ENCODE measurements at places on chromosomes 13 and 19. TPM values are rescaled to one million over a fixed set of nuclear protein-coding genes. Genes with fewer than 3 reads are reported as not detected.

ZNF415 gene
- 1.0 TPM for total RNA-seq

GRCh38 chr13:107851670-107852069 lies 363.7 kb downstream of the LIG4 start:
- DNase-seq = no peak

GRCh38 chr19:56699552-56699951 lies 28.0 kb upstream of the ZNF835 start:
- no peak for DNase-seq

- peak; percentile 69 for DNase-seq
Observed at GRCh38 chr19:36488846-36489117, 579 bp downstream of the ZNF566 start.

- DNase-seq = no peak
Observed at GRCh38 chr19:8512115-8512967, 1.6 kb downstream of the ZNF414 start.

NMRK2 gene
- total RNA-seq = not detected

FRY gene
- 7.3 TPM for total RNA-seq

GRCh38 chr19:27906081-27906480 lies 1306.9 kb downstream of the UQCRFS1 start:
- DNase-seq = no peak

CEACAM4 gene
- total RNA-seq = not detected

MCF2L gene
- total RNA-seq = 6.5 TPM

SLAIN1 gene
- 18.0 TPM for total RNA-seq

CYP4F8 gene
- total RNA-seq = not detected

SHD gene
- total RNA-seq = not detected

DNA sequence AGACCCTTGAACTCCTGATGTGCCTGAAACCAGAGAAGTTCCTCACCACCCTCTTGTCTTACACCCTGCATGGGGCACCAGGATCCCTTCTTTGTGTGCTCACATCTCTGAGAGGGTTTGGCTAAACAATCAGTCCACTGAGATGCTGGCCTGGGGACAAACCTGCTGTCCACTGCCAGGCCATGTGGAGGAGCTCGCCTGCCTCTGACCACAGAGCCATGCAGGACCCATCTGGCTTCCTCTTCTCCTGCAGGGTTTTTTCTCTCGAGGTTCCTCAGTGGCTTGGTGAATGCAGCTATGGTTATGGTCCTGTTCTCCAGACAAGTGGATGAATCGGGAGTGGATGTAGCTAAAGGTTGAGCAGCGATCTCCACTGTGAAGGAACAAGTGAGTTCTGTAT lies 49.1 kb upstream of the MEDAG start:
- no peak for DNase-seq

BRCA2 gene
- 21.3 TPM for total RNA-seq

DNA sequence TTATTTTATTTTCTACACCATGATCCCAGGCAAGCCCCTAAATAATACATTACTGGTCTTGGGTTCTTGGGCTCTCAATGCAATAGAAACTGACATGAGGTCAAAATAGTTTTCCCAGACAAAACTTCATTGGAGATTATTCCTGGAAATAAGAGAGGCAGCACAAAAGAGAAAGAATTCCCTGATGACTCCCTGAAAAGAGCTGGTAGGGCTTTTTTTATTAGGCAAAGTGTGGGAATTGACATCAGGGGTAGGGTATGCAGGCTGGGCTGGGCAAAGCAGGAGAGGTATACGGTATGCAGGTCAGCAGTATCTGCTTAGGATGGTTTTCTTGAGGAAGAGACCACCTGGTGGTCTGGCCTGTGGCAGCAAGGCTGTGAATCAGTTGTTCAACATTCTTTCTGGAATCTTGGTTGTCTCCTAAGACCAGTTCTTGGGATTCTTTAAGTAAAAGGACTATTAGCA lies 9.3 kb upstream of the IGFL3 start:
- no peak for DNase-seq

GRCh38 chr13:97353927-97354675 lies 79.9 kb upstream of the RAP2A start:
- no peak for DNase-seq

ZNF175 gene
- 6.5 TPM for total RNA-seq

DNA sequence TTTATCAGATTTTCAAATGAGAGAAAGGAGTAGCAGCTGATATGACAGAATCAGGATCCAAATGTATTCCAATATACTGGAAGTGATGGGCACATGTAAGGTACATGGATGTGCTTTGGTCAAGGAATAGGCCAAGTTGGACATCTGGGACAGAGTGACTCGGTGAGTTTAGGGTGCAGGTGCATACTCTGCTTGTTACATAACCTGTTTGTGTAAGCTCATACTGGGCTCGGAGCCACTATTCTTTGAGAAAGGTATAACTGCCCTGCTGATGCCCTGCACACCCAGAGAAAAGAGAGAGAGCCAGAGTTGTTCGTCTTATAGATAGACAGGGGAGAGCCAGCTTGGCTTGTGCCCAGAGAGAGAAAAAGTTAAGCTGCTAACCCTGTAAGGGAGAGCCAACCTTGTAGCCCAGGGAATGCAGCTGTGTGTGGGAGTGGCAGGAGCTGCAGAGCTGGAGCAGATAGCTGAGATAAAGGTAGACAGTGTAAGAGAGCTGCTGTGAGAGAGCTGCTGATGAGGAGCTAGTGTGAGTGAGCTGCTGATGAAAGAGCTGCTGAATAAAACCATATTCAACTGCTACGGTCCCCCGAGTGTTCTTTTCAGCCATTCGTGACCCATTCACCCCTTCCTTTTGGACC lies 40.7 kb upstream of the N4BP2L1 start:
- no peak for DNase-seq

GRCh38 chr19:14096272-14096992 lies 5.9 kb upstream of the SAMD1 start:
- no peak for DNase-seq

- no peak for DNase-seq
Observed at GRCh38 chr19:16435238-16435917, 36.4 kb downstream of the EPS15L1 start.

- no peak for DNase-seq
Observed at GRCh38 chr13:30711375-30711774, 24.0 kb upstream of the ALOX5AP start.

DNA sequence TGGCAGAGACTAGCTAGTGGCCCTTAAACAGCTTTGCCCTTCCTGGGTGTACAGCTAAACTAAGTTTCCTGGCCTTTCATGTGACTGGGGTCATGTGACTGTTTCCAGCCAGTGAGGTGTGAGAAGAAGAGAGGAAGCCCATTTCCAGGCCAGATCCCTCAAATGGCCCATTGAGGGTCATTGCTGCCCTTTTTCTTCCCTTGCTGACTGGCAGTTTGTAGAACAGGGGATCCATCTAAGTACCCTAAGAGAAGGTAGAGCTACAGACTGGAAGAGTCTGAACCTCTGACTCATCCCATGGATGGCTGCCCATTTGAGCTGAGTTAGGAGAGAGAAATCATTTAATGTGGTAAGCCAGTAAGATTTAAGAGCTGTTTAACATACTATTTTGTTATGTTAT lies 2.8 kb downstream of the SWSAP1 start:
- DNase-seq = peak; percentile 61

DNA sequence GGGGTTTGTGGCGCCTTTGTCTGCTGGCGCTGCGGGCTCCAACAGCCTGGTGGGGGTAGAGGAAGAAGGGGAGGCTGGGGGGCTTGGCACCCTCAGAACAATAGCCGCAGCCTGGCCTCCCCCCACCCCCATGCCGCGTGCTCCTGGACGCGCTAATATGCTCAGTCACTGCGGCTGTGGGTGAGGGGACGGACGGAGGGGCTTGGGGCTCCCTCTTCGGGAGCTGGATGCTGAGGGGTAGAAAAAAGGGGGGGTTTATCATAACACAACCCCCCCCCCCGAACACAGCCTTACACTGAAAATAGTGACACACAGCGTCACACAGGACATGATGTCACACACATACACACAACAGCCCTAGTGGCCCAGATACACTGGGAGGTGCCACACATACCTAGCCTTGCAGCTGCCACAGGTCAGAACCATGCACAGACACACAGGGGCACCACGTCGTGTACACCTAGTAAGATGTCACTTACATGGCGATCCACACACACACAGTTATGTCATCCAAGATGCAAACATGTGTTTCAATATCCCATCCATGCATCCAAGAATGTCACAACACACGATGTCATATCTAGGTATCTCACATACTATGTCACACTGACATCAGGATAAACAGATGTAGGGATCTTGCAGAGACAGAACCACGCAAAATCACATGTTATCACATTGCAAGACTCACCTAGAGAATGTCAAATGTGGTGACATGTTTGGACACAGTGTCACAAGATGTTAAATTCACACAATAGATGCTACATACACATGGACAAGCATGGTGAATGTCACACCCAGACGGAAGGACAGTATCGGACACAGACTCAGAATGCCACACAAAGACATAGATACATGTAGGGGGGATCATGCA lies 806 bp downstream of the MAST1 start:
- peak; percentile 44 for DNase-seq

RNF225 gene
- not detected for total RNA-seq
